Hematopoietic multipotent progenitor cell treated with erythropoietin and hydrocortisone succinate and interleukin-3 and kit ligand, for 15 days (in vitro differentiated cells): ENCODE measurements at places on chromosomes 16 and 17.

GRCh38 chr16:1282324-1282973 is 26.6 kb downstream of the TPSD1 start:
- DNase-seq = no peak

DNA sequence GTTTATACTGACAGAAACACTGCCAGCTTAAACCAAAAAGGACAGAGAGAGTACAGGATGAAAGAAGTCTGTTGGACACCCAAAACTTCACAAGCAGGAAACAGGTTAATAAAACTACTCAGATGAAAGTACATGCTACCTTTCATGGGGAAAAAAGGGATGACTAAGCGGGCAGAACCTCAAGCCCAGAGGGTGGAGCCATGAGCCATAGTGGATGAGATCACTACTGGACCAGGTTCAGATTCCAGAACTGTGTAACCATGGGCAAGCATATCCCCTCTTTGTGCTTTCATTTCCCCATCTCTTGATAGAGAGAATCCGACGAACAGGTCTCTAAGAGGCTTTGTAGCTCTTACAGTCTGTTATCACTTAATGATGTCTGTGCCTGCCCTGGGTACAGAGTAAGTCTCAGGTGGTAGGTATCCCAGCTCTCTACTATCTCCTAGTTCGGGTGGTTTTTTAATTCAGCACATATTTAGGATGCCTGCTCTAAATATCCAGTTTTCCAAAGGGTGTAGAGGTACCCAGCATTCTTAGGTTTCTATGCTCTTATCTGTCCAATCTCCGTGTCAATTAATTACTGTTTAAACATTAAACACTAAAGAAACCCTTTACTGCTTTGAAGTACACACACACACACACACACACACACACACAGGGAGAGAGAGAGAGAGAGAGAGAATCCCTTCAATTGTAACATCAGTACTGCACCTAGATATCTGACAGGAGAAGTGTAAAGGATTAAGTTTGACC is 206.7 kb downstream of the ZNF423 start:
- no peak for DNase-seq

- no peak for DNase-seq
These were observed 9.9 kb downstream of the C17orf67 start for GRCh38 chr17:56823848-56824247.

DNA sequence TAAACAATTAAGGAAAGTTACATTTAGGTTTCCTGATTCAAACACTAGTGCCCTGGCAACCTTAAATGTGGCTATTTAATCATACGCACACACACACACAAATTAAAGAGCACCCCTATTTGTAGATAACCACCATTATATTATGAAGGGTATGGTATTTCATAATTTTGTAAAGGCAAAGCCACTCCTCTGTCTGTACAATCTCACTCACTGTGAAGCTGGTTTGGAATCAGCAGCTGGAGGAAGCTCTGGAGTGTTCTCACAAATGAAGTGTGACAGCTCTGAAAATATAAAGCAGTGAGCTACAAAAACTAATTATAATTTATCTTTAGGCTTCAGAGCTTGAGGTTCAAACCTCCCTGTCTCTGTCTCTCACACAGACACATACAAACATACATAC is 57.9 kb upstream of the KCNJ16 start:
- no peak for DNase-seq

- DNase-seq = peak; percentile 74
These were observed 17.6 kb downstream of the HIGD1B start for GRCh38 chr17:44865231-44865660.

GRCh38 chr16:81198635-81199034 is 39.9 kb upstream of the BCO1 start:
- DNase-seq = no peak

DNA sequence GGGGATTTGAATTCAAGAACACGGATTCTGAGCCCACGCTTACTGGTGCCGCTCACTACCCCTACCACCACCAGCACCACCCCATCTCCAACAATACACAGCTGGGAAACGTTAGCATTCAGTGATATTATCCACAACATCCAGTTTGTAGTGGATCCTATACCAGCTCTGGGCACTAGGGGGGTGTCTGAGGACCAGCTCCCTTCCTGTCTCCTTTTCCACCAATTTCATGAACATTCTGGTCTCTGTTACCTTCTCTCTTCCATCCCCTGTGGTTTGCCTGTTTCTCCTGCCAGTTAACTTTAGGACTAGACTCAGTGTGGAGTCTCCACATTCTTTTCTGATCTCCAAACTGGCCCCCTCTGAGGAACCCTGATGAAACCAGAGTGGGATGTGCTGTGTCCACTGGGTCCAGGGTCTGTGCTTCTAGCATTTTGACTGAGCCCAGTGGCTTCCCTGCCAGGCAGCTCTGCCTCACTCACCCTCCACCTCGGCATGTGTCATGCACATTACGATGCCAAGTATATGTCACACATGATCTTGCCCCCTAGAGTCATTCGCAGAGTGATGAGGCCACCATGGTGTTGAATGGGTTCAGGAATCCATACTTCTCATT is 187.0 kb upstream of the CDH13 start:
- DNase-seq = no peak

DNA sequence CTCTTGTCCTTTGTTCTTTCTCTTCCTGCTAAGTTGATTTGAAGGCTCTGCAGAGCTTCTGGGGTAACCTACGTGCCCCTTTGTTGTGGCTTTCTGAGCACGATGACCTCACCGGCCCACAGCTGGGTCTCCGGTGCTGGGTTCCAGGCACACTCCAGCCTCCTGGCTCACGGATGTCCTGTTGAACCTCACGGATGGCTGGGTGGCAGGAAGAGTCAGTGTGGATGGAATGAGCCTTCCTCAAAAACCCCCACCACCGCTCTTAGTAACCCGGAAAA is 116.0 kb downstream of the SOCS1 start:
- no peak for DNase-seq

GRCh38 chr17:3669085-3669347 is 404 bp downstream of the EMC6 start:
- no peak for DNase-seq

- no peak for DNase-seq
These were observed 226.0 kb downstream of the SNX29 start for GRCh38 chr16:12202486-12202885.

GRCh38 chr16:49697631-49698452 is 158.1 kb downstream of the ZNF423 start:
- DNase-seq = no peak

DNA sequence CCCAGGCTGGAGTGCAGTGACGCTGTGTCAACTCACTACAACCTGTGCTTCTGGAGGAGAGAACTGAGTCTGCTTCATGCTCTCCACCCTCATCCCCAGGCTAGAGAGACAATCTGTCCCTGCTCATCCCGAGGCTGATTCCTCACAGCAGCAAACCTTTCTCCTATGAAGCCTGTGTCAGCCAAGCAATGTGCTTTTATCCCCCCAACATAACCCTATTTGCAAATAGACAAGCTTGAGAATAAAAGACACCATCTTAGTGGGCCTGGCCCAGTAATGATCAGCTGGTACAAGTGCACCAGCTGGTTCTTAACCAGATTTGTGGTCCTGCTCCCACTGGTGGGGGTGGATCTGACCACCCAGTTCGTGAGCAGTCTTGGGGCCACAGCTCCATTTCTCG is 322.8 kb downstream of the CPPED1 start:
- no peak for DNase-seq

DNA sequence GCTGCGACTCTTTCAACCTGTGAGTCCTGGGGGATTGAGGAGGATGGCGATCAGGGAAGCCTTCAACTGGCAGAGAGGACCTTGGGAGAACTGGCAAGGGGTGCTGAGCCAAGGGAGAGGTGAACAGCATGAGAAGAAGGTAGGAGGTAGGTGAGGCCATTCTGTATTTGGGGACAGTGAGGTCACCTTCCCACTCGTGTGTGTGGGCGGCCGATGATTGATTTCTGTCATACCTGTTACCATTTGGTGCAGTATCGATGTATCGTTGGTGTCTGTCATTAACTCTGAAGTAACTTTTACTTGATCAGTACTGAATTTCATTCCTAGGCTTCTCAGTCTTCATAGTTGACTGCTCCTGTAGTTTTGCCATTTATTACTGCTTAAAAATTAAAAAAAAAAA is 3.8 kb downstream of the ARSG start:
- DNase-seq = no peak

GRCh38 chr17:66920435-66920834 is 44.1 kb upstream of the CACNG4 start:
- DNase-seq = no peak

GRCh38 chr16:86391486-86391885 is 118.8 kb upstream of the FOXF1 start:
- no peak for DNase-seq

DNA sequence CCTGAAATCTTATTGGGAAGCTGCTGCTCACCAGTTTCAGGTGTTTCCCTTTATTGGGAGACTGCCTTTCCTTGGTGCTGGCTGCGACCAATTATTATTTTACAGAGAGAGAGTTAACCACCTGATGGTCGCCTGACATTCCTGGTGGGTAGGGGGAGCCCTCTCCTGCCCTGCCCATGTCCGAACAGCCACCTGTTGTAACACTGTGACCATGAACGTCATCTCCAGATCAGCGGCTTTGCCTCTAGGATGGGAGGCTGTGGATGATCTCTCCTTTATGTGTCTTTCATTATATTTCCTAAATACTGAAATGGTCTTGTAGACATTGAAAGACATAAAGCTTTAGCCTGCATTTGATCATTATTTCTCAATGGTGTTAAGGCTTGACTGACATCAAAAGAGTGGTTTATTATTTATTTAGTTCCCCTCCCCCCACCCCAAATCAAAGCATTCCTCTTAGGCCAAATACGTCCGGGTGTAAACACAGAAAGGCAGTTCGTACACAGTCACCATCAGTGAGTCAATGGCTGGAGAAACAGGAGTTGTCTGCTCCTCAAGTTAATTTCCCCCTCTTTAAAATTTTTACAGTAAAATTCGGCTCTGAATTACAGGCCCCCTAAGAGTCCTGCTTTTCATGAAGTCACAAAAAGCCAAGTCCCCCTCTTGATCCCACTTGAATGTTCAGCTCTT is 57.8 kb upstream of the CACNG5 start:
- DNase-seq = no peak

- DNase-seq = peak; percentile 35
These were observed at the start of gene BTBD17 for GRCh38 chr17:74361230-74362068. TSS of gene BTBD17 (minus strand) at chr17:74361868. CDS start at chr17:74361819, 49 bp downstream.

DNA sequence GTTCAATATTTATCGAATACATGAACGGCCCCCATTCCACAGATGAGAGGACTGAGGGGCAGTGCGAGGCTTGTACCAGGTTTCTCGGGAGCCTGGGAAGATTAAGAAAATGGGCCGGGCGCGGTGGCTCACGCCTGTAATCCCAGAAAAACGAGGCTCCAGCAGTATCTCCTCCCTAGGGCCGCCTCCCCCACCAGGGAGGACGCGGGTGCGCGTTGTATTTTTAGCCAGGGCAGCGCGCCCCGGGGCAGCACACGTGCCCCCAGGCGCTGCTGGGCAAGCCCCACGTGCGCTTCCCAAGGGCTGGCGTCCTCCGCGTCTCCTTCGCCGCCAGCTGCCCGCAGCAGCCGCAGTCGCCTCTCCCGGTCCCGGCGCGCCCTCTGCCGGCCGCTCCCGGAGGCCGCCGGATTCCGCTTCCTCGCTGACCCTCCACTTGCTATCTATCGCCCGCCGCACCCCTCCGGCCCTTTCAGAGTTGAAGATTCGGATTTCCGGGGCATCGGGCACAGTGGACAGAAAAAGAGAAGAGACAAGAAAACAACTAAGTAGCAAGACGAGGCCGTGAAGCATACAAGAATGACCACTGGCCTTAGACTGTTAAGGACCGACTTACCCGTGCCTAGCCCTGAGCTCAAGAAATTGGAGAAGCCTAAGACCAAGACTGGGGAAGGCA is 1.9 kb upstream of the YBX2 start:
- DNase-seq = peak; percentile 80

- no peak for DNase-seq
These were observed 59.4 kb upstream of the ALOX12 start for GRCh38 chr17:6936370-6937028.

DNA sequence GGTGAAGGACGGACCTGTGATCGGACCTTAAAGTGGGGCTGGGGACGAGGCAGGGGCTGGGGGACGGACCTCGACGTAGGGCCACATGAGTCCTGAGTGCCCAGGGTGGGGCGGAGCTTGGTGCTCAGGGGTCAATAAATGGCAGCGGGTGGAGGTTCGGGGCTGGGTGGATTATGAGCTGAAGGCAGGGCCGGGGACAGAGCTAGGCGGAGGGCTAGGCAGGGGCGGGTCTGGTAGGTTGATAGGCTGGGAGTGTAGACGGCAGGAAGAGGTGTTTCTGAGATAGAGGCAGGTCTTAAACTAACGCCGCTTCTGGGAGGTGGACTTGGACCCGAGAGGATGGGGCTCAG is 733 bp downstream of the CHRNB1 start:
- DNase-seq = no peak

GRCh38 chr16:48542966-48543365 is 67.0 kb downstream of the N4BP1 start:
- DNase-seq = no peak

- no peak for DNase-seq
These were observed 149.9 kb downstream of the CLEC16A start for GRCh38 chr16:11094075-11094856.

DNA sequence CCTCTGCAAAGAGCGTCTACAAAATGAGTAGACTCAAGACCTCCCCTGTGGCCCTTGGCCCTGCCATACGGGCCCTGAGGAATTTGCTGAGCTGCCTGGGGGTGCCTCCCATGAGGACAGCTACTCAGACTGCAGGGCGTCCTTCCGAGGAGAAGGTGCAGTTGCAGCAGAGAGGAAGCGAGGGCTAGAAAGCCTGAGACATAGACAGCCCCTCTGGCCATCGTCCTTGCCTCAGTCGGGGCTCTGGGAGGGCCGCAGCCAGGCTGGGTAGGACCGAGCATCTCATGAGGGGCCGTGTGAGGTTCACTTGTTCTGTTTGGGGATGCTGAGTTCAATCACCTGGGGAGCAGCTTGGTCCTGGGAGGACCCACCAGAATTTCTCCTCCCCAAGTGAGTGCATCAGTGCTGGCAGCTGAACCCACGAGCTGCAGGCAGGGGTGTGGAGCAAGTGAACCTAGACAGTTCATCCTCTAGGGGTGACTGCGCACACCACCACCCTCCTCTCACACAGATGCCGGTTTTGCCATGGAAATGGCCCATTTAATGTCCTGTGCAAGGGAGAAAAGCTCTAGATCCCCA is 20.3 kb downstream of the RAB11FIP4 start:
- DNase-seq = no peak

GRCh38 chr17:19986941-19987861 is 9.6 kb upstream of the AKAP10 start:
- DNase-seq = no peak

DNA sequence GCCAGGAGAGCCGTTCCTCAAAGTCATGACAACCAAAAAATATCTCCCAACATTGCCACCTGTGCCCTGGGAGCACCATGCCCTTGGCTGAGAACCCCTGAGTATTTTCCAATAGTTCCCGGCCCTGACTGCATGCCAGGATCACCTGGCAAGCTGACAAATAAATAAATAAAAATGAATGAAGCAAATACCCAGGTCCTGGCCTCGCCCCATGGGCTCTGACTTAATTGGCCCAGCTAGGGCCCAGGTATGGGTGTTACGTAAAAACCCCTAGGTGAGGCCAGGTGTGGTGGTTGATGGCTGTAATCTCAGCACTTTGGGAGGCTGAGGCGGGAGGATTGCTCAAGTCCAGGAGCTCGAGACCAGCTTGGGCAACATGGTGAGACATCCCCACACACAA is 2.7 kb upstream of the C16orf74 start:
- DNase-seq = no peak
